Posterior cingulate gyrus (tissue), 11 donors: ENCODE measurements at places on chromosomes 7 and 10.

- DNase-seq: no peak
Measured at GRCh38 chr10:129705676-129706075, 238.6 kb downstream of the MGMT start.

GRCh38 chr7:9391221-9391620 is 957.8 kb downstream of the NXPH1 start:
- DNase-seq: no peak

DNA sequence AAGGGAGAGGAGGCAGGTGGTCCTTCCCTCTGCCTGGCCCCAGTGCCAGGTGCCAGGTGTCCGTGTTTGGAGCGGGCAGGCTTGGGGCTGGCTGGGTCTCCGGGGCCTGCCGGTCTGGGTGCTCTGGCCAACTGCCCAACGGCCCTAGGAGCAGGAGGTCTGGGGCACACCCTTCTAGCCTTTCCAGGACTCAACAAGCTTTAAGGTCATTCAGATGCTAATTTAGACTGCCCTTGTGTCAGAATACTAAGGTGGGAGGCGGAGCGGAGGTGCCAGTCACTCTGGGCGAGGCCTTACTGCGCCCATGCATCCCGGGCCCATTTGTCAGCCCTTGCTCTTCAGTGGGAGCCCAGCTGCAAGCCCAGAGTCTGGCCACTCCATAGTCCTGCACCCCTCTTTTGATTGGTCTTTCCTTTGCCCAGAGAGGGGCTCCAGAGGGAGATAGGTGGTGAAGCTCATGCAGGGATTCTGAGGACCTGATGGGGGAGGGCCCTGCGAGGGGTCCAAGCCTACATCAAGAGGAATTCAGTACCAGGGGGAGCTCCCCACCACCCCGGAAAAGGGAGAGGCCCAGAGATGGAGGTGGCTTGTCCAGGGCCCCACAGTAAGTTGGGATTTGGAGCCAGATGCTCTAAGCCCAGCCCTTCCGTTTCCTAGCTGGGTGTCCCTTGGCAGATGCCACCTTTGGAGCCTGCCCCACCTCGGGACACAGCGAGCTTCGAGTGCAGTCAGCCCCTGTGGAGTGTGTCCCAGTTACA is 1.3 kb downstream of the PGAM2 start:
- no peak for DNase-seq

GRCh38 chr10:97939446-97939990 is 89.9 kb downstream of the GOLGA7B start:
- no peak for DNase-seq

DNA sequence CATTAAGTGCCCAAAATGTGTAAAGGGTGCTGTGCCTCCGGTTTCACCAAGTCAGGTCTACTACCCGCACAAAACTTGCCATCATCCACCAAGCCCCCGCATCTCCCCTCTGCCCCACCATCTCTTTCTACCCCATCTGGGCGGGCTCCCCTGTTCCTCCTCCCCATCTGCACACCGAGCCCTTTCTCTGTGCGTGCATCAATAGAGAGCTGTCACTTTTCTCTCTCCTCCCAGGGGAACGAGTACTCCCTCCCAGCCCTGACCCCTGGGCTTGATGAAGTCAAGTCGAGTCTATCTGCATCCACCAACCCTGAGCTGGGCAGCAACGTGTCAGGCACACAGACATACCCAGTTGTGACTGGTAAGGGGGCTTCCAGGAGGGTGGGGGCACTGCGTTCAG is 63.5 kb downstream of the PAX2 start:
- no peak for DNase-seq

DNA sequence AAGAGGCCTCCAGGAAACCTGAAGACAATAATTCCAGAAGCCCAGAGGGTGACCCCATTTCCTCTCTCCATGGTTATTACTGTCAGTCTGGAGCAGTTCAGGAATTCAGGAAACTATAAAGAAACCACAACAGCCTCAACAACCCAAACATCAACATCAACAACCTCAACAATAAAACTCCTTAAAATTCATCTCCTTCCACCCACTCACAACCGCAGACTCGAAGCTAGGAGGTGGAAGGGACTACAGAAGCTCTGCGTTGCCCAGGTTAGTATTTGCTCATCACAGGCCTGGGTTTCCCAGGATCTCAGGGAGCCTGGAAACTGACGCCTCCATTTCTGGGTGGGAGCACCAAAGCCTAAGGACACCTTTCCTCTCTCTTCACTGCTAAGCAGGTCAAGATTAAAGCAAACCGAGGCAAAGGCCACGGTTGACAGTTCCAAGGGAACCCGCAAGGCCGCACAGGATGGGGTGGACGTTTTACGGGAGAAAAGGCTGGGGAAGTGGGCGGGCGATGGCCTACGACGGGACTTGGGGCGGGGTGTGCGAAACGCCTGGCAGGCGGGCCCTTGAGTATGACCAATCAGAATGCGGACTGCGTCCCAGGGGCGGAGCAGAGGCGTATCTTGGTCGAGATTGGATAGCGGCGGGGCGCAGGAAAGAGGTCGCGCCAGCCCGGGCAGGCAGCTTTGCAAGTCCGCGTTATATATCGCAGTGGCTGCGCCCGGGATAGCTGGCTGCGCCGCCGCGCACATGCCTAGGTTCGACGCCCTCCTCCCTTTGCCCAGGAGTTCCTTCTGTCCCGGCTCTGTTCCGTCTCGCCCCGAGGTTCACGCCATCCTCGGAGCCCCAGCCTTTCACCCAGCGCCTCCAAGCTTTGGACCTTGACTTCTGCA is at the start of gene ELOVL3:
Gene ELOVL3 (plus strand): TSS at position 654 of the 896 bp plus-strand sequence. CDS start 250 bp downstream, outside the sequence.
- DNase-seq: peak; percentile 83

- DNase-seq: no peak
Measured at GRCh38 chr10:122078326-122078725, 89.4 kb downstream of the TACC2 start.

DNA sequence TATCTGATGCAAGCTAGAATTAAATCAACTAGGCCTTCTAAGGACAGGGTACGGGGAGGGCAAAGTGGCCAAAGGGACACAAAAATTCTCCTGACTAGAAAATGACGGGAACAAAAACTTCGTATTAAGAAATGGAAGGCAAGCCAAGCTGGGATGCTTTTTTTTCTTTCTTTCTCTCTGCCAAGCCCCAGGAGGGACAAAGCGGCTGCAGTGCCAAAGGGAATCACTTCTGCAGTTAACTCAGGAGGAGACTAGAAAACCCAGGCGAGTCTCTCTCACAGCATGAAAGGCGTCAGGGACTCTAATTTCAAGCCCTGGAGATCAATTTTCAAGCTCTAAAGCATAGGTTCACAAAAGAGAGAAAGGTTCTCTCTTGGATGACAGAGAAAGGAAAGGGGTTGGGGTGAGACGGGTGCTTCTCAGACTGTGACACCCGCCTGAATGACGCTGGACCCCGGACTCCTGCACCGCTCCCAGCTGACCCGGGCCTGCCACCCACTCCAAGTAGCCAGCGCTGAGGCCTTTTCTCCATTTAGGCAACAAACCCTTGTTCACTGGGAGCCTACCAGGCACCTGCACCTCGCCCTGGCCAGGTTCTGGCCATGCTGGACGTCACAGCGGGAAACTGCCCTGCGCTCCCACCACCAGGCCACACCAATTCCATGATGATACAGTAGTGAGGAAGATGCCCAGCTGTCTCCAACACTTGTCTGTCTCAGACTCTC is 56.5 kb downstream of the KIAA1549 start:
- DNase-seq: no peak

DNA sequence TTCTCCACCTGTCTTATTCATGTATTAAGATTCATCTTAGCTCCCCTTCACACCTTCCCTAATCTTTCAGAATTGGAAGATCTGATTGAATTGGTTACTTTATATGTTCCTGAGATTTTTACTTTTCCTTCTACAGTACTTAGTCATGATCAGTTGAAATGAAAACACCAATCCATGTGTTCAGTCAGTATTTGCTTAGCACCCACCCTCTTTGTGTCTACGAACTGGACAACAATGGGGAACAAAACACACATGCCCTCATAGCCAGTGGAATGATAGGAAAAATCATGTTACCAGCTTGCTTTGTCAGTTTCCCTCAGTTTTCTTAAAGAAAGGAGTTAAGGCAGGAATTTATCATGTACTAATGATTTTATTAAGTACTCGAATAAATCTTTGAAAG is 2.0 kb downstream of the MASTL start:
- DNase-seq: no peak

GRCh38 chr7:18231854-18232253 is 204.2 kb upstream of the PRPS1L1 start:
- DNase-seq: no peak

DNA sequence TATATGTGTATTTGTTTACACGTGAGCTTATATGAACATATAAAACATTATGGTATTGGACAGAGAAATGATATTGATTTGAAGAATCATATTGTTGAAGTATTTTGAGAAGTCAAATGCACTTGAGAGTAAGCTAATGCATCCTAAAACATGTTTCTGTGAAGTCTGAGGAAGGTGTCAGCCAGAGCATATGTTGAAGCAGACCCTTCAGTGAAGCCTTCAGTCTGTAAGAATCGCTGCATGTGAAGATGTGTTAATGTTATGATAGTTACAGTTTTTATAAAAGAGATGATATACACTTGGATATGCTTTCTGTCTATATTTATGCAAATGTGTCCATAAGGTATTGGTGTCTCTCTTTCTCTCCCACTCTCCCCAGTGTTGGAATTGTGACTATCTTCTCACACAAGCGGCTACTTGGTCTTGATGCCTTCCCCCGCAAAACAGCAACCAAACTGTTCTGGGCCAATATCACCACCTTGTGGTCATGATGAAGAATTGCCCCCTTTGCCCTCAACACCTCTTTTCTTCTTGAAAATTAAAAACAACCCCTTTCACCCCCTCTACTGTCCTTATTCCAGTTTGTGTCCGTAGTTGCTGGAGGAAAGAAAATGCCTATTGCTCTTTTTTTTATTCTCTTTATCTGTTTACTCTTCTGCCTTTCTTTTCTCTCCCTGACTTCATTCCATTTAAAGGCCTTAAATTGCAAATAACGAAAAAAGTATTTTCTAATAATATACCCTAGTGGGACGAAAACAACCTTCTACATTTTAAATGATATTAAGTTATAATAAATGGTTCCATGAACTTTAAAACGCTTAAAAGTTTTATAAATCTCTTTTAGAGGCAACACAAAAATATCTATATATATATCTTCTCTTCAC is 64.9 kb downstream of the IKZF1 start:
- DNase-seq: no peak

- DNase-seq: no peak
Measured at GRCh38 chr10:102738692-102739121, 5.0 kb upstream of the WBP1L start.

DNA sequence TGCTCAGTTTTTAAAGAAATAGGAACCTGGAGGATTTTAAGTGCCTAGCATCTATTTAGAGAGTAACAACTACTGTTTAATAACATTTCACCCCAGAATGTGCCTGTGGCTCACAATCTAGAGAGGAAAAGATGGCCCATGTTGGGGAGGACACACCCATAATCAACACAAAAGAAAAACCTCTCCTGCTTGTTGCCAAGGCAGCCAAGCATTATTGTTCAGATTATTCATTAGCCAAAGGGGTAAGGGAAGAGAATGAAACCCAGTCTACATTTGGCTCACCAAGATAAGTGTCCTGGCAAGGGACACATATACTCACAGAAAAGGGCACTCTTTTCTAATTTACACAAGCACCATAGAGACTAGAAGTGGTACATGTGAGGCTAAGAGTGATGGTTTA is 17.7 kb upstream of the IFIT1B start:
- DNase-seq: no peak

GRCh38 chr7:126443951-126444350 is 808.8 kb downstream of the GRM8 start:
- no peak for DNase-seq

- DNase-seq: peak; percentile 49
Measured at GRCh38 chr10:47165711-47166404, 134.1 kb upstream of the GDF10 start.

- no peak for DNase-seq
Measured at GRCh38 chr7:36036590-36036989, 116.5 kb upstream of the EEPD1 start.

GRCh38 chr7:47901542-47901941 is 46.7 kb downstream of the PKD1L1 start:
- DNase-seq: no peak

DNA sequence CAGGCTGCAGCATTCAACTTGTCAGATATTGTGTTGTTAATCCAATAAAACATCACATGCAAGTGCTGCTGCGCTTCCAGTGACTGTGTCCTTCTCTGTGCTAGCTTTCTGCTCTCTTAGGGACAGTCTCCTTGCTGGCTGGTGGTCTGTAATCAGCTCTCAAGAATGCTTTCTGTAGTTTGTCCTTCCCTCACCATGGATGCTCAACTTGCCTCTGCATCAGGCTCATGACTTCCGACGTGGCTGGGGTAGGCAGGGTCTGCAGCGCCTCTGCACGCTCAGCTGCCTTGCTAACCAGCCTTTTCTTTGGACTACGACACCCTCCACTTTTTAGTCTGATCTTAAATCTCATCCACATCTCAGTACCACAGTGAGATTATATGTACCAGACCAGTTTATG is 58.3 kb downstream of the MMRN2 start:
- DNase-seq: no peak

DNA sequence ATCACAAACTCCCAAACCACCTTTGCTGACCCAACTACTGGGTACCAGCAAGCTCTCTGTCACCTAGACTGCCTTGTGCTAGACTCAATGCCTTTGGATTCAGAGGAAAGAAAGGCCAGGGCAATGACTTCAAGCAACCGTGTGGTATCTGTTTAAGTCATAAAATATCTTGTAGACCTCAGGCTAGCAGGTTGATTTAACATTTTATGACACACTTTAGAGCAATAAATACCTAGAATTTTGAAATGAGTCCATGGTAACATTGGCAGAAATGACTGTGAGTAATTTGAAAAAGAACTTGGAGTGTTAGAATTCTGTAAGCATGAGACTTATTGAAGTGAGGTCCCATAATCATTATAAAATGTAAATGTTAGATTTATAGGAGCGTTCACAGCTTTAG is 87.2 kb downstream of the TWIST1 start:
- DNase-seq: no peak

GRCh38 chr7:94060752-94061151 is 56.6 kb upstream of the BET1 start:
- no peak for DNase-seq

- no peak for DNase-seq
Measured at GRCh38 chr7:142300689-142301088, 42.8 kb upstream of the PRSS58 start.

- peak; percentile 92 for DNase-seq
Measured at GRCh38 chr7:128361411-128362379, at the start of gene PRRT4. Gene PRRT4, minus strand, starts transcription at chr7:128361690.

- peak; percentile 50 for DNase-seq
Measured at GRCh38 chr7:19107356-19108146, 9.9 kb downstream of the TWIST1 start.

GRCh38 chr7:34130558-34131295 is 225.4 kb downstream of the BMPER start:
- no peak for DNase-seq

- no peak for DNase-seq
Measured at GRCh38 chr7:80847895-80848294, 71.0 kb downstream of the SEMA3C start.

- DNase-seq: no peak
Measured at GRCh38 chr7:139708541-139708940, 69.3 kb downstream of the HIPK2 start.

- no peak for DNase-seq
Measured at GRCh38 chr7:36896956-36897590, 172.8 kb upstream of the AOAH start.
